Inflammatory macrophage treated with lipopolysaccharide for 1 hour (primary cell): ENCODE measurements at places on chromosomes 2 and 18.

- DNase-seq = peak; percentile 48
Measured at GRCh38 chr2:60549238-60549927, 4.1 kb downstream of the BCL11A start.

GRCh38 chr2:8456151-8457091 lies 225.4 kb upstream of the ID2 start:
- no peak for DNase-seq

GRCh38 chr2:219142329-219142728 lies 18.3 kb downstream of the NHEJ1 start:
- DNase-seq = no peak

DNA sequence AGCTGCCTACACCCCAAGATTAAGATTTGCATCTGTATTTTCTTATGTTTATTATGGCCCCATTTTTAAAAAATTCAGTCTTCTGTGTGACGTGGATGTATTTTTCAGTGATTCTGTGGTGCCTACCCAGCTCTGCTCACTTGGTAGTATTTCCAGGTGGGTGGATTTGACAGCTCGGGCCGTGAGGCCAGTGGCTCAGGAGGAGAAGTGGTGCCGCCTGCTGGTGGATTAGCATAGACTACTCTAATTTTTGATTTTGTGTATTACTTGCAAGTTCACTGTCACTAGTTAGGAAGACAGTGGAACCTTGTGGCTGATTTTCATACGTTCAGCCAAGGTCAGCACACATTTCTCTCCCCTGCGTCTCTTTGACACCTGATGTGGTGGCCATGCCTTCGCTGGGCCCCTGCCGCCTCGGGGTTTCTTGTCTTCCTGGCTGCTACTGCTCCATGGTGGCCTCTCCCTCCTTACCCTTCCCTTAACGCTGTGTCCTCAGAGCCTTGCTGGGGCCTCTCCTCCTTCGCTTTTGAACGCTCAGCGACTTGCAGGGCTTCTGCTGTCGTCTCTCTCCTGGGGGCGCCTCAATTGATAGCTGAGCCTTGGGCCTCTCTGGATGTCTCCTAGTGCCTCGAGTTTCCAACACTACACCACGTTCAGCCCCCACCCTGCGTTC lies 89.4 kb downstream of the DGKD start:
- peak; percentile 64 for DNase-seq

DNA sequence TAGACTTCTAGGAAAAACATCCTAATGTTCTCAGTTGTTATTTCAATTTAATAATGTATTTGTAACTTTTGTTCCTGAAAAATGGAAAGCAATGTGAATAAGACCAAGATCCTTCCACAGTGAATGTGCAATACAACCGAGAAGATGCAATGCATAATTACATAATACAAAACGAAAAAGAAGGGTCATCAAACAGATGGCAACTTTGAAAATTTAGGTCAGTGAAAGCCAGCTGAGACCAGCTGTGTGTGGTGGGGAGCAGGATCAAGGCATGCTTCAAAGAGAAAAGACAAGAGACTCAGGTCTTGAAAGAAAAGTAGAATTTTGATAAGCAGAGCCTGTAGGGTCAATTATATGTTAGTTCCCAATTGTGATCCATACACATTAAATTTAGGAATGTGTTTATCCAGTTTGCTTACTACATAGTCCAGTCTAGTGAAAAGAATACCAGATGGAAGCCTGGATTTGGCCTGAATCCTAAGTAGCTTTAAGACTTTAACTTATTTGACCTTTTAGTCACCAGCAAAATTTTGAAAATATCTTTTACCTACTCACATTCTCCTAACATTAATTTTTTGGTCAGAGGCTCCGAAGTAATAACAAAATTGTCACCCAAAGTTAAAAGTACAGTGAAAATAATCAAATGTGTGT lies 93.7 kb downstream of the COBLL1 start:
- DNase-seq = no peak

DNA sequence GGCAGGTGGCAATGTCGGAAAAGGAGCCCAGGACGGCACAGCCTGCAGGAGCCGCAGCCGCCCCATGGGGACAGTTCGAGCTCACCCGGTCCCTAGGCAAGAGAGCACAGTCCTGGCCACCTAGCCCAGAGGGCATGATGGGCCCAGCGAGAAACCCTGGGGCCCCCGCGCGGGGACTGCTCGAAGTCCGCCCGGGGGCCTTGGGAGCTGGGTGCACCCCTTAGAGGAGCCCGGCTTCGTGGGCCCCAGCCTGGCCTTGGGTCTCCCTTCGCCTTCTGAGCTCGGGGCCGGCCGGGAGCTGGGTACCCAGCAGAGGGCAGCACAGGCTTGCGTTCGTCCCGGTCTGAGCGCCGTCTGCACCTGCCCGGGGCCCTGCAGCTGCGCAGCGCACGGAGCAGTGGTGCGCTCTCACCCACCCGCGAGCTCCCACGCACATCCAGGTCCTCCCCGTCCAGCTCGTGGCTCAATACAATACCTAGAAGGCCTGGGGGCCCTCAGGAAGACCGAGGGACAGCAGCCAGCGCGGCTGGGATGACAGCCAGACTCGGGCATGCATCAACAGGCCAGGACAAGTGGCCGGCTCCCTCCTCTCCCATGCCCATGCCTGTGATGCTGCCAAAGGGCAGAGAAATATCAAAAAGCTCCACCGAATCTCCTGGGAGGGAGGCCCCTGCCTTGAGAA lies 96.2 kb upstream of the ZNF532 start:
- DNase-seq = peak; percentile 45

DNA sequence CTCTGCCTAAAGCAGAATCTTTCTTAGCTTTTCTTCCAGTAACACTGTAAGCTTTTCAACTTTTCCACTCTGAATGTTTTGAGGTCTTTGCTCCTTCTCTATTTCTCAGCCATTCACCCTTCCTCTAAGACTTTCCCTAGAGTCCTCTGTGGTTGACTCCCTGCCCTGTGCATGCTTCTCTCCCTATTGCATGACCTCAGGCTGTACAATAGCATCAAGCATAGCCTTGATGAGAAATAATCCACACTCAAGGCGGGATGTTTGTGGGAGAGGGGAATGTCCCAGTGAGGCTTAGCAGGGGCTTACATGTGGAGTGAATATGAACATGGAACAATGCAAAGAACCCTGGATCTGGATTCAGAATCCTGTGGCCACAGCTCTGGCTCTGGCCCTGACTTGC lies 48.4 kb upstream of the IGFBP5 start:
- DNase-seq = no peak

- no peak for DNase-seq
Measured at GRCh38 chr2:39275016-39275415, 31.2 kb upstream of the CDKL4 start.

GRCh38 chr18:75230163-75231052 lies 19.8 kb downstream of the TSHZ1 start:
- no peak for DNase-seq

DNA sequence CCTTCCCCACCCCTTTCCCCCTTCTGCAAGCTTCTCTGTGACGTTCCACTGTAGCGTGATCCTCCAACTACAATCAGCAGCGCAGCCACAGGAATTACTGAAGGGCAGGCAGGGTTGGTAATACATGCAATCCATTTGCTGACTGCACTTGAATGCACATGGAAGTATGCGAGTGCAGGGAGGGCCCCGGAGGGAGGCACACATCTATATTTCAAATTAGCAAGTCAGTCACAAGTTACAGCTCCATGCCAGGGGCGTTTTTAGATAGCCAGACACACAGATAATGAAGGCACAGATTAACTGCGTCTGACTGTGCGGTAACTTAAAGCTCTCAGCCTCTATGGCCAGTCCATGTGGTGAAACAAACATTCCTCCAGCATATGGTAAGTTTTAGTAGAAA lies 209.2 kb upstream of the GATA6 start:
- no peak for DNase-seq

DNA sequence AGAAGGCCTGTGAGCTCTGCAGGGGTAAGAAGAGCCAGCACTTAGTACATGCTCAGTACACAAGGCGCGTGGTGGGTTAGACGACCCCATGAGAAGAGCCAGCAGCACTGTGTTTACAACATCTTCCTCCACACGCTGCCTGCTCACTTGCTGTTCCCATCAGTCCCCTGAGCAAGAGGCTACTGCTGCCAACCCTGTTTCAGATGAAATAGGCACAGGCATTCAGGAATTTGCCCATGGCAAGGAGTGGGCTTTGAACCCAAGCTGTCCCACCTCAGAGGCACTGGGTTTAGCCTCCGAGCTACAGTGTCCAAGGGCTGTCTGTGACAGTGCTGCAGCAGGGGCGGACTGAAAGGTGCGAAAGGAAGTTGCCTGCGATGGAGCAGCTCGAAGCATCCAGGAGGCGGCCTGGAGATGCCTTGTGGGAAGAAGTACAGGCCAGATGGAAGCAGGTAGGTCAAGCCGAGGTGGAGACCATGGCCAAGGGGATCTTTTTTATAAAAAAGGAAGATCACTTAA lies 121.5 kb upstream of the PXDN start:
- no peak for DNase-seq

- DNase-seq = no peak
Measured at GRCh38 chr2:130891966-130892365, 55.3 kb downstream of the ARHGEF4 start.

DNA sequence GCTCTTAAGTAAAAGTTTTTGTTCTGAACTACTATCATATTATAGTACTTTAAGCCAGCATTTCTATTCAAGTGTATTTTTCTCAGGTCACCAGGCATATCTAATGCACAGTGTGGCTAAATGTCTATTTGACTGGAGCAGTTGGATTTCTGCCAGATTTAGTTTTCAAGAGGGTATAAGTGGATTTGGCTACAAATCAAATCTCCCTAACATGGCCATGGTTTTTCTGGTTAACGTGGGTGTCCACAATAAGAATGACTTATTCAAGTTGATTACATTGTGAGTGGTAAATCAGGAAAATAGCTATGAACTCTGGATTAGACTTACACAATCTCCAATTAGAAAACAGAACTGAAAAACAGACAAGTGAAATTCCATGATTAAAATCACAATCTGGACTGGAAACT lies 5.7 kb upstream of the CHN1 start:
- no peak for DNase-seq

GRCh38 chr2:208669394-208669793 lies 262.8 kb downstream of the PTH2R start:
- DNase-seq = no peak

- no peak for DNase-seq
Measured at GRCh38 chr2:202555356-202555755, 79.4 kb upstream of the FAM117B start.

GRCh38 chr2:71908798-71909197 lies 238.9 kb downstream of the CYP26B1 start:
- DNase-seq = no peak

- DNase-seq = no peak
Measured at GRCh38 chr2:10123281-10123680, 742 bp downstream of the RRM2 start.

DNA sequence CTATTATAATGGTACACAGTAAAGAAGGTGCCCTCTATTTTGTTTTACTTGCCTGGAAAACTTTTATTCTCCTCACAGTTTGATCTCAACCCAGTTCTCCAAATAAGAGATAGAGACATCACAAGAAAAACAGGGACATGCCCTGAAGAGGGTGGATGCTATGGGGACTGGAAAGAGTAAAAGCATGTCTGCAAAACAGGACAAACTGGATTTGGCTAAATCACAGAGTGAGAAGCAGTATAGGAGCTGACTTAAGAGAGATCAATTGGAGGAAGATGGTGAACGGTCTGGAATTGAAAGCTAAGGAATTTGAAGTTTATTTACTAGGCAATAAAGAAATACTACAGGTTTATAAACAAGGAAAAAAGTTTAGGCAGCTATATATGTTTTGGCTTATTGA lies 33.0 kb downstream of the SP140L start:
- no peak for DNase-seq

GRCh38 chr2:105803337-105803736 lies 58.6 kb downstream of the NCK2 start:
- no peak for DNase-seq

- no peak for DNase-seq
Measured at GRCh38 chr18:49911427-49911826, 98.1 kb upstream of the ACAA2 start.

GRCh38 chr2:17543848-17544247 lies 3.4 kb downstream of the VSNL1 start:
- no peak for DNase-seq

GRCh38 chr2:239469106-239469960 lies 68.5 kb upstream of the HDAC4 start:
- no peak for DNase-seq

DNA sequence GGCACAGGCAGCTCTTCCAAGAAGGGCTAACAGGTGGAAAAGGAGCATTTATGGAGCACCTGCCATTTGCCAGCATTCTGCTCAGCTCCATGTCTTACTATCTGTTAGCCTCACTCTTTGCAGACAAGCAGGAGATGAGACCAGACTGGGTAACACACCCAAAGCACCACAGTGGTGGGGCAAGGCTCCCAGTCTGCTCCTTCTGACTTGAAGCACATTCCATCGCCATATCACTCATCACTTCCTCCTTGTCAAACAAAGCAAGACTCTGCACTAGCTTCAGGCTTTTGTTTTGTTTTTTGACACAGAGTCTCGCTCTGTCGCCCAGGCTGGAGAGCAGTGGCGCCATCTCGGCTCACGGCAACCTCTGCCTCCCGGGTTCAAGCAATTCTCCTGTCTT lies 182.8 kb downstream of the MGAT5 start:
- DNase-seq = no peak

GRCh38 chr2:101517758-101518271 lies 42.9 kb upstream of the RFX8 start:
- DNase-seq = no peak

DNA sequence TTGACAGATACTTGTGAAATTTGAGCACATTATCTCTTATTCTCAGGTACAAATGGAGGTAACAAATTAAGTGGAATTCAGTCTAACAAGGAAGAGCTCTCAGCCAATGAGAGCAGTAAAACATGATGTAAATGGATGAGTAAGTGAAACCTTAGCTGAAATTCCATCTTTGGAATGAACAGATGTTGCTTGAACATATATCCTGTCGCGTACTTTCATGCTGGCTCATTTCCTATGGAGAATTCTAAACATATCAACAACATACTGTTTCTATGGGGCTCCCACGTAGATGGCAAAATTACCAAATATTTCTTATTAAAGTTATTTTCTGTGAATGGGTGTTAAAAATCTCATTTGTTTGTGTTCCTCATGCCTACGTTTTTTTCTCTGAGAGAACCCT lies 256.3 kb upstream of the LINC00305 start:
- DNase-seq = no peak

GRCh38 chr2:99981840-99982239 lies 160.6 kb downstream of the AFF3 start:
- no peak for DNase-seq

DNA sequence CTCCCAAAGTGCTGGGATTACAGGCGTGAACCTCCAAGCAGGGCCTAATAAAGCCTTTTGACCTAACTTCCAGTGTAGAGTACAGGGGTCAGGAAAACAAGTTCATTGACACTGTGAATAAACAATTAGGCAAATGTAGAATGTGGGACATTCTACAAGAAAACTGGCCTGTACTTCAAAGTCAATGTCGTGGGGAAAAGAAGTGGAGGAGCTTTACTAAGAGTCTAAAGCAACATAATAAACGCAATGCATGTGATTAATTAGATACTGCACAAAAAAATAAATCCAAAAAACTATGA lies 3.6 kb upstream of the RRM2 start:
- DNase-seq = no peak

DNA sequence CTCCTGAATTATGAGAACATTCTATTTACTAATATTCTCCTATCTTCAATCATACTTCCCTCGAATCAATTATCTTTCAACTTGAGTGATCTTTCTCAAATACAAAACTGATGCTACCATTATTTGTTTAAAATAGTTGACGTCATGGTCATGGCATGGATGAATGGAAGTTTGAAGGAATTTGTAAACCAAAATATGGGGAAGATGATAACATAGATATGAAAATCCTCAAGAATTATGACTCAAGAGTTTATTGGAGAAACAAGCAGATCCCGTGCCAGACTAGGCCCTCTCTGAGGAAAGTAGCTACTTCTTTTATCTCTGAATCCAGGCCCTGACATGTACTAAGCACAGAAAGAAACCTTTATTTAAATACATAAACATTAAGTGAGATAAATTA lies 270.4 kb upstream of the MC4R start:
- DNase-seq = no peak
